GM23338 (cell line): ENCODE measurements at places on chromosomes 11 and 22. TPM values are rescaled to one million over a fixed set of nuclear protein-coding genes. Genes with fewer than 3 reads are reported as not detected.
A peak's percentile ranks its signal among the peaks of the same experiment; 100 is the strongest.

DNA sequence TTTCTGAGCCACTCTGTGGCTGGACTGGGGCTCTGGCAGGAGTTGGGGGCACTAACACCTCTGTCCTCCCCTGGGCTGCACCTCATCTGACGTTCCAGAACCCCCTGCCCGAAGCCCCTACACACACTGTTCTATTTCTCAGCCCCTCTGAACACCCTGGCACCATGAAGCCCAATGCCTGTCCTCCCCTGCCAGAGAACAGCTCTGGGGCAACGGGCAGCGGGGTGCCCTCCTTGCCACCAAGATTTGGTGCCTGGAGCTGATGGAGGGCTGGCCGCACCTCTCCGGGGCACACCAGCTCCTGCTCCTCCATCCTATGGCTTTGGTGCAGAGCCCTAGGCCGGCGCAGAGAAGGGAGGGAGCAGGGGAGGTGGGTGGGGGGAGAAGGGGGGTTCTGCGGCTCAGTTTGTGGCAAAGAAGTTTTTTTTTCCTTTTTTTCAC is 16.3 kb downstream of the DUSP8 start:
- DNase-seq: no peak

GRCh38 chr11:92397221-92397755 is 172.7 kb downstream of the FAT3 start:
- peak; percentile 67 for DNase-seq

DNA sequence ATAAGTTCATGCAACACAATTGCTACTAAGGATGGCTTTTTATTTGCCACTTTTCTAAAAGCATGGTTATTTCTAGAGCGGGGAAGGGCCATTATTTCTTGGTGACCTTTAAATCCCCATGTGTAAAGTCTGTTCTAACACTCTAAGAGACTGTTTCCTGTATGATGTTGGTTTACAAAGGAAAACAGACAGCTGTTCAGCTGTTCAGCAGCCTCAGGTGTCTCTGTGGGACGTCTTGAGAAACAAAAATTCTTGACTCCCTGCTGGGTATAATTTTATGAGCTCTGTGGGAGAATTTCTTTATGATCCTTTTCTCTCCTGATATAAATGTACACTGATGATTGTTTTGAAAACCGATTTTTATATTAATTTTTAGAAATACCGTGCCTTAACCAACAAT is 13.9 kb downstream of the MUC15 start:
- no peak for DNase-seq

DNA sequence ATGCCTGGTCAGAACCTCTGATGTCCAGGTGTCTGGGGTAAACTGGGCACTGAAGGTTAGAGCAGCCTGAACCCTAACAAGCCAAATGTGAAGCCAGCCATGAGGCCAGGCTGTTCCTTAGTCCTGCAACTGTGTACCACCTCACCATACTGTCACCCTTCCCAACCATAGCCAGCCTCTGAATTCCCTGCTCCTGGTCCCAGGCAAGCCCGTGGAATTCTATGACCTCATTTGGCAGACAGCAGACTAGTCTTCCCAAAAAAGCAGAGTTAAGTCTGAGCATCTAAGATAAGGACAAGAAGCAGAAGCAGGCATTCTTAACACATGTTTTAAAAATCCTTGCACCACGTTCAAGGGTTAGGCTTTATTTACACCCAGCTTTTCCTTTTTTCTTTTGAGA is 134.8 kb downstream of the C11orf58 start:
- no peak for DNase-seq

GRCh38 chr11:59030037-59030436 is 56.1 kb upstream of the GLYATL1B start:
- no peak for DNase-seq

DNA sequence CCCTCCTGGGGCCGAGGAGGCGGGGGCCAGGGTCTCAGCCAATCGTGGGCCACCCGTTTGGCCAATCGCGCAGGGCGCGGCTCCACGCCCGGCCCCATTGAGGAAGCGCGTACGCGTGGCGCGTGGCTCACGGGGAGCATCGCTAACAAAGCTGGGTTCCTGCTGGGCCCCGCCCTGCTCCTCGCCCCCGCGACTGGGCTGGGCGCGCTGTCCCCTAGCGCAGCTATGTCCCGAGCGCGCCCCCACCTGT is 614 bp upstream of the ASCL2 start:
- peak; percentile 53 for DNase-seq

GRCh38 chr11:134558258-134558835 is 146.3 kb upstream of the B3GAT1 start:
- no peak for DNase-seq

DNA sequence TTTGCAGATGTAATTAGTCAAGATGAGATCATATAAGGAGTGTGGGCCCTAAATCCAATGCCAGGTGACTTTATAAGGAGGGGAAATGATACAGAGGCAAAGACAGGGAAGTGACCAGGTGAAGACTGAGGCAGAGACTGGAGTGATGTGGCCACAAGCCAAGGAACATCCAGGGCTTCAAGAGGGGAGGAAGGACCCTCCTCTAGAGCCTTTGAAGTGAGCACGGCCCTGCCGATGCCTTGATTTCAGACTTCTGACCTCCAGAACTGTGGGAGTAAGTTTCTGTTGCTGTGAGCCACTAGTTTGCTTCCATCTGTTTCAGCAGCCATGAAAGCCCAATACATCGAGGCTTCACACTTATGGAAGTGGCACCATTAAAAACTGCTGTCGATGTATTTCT is 78.7 kb downstream of the SHANK2 start:
- no peak for DNase-seq

GRCh38 chr22:32574411-32574810 is 99.8 kb downstream of the FBXO7 start:
- DNase-seq: no peak

DNA sequence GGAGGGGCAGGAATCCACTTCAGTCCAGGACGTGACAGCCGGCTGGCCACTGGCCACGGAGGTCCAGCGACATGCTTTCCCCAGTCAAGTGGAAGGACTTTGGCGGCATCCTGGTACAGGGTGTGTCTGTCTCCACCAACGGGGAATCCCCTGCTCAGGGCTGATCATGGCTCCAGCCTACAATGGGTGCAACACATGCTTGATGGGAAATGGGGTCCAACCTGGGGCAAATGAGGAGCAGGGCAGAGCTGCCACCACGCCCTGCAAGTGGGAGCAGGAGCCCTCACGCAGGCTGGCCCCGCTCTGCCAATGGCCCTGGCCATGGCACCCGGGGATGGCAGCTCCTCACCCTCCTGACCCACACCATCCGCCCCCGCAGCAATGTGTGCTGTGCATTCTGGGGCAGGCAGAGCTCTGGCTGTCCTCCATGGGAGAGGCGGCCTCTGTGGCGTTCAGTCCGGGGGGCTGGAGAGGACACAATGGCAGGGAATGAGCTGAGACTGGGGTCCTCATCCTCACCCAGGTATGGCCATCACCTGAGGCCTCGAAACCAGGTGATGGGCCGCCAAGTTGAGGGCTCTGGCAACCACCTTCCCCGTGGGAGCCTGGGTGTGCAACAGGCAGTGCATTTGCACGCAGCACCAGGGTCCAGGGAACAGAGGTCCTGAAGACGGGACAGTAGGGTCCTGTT is 5.8 kb upstream of the SEPTIN5 start:
- DNase-seq: no peak

DNA sequence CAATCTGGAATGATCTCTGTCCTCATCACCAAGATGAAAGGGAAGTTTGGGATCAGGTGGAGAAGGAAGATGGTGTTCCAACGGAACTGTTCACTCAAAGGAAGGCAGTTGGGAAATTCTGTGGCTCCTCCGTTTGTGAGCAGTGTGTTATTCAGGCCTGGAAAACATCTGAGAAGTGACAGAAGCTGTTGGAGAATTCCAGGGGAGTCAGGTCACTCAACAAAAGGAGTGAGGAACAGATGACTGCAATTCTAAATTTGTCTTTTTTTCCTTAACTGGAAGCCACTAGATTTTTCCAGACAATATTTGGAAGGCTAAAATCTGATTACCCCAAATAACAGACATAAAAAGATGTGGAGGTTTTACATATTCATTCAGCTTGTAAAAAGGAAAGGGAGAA is 107.8 kb downstream of the CD44 start:
- DNase-seq: no peak

DNA sequence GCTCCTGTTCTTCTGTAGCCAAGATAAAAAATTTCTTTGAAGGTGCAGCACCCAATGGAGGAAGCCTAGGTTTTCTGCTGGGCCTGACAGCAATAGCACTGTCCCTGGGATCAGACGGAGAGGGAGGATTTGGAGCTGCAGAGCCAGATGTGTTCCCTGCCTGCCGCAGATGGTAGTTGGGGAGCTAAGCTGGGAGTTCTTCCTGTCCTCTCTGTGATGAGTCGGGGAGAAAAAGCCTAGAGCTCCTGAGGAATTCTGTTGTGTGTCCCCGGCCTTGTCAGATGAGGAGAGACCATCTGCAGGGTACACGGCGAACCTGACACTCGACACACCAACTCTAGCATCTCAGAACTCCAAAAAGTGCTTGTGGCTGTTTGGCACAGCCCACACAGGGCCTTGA is 103.8 kb upstream of the CRYBB3 start:
- no peak for DNase-seq

DNA sequence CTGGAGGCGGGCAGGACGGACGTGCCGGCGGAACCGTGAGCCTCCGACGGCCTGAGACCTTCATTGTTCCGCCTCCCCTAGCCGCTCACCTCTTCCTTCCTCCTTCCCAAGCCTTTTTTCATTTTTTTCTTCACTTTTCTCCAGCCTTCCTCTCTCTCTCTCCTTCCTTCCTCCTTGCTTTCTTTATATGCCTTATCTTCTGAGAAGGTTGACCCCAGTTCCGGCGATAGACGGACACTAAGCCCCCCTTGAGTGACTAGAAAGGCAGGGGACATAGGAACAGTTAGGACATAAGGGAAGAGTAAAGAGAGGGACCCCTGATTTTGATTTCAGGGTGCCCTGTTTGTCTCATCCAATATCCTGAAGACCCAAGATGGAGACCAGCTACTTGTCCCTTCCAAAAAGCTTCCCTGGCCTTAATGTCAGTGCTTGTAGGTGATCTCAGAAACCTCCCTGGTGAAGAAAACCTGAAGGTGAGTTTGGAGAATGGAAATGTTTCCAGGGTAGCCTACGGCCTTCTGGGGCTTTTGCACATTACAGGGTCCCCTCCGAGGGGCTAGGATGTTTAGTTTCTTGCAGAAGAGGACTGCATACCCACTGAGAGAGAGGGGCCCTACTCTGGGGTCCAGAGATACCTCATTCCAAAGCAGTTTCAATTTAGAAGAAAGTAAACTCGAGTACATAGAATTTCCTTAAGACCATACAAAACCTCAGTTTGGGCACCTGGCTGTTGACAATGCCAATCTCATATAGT is 3.5 kb downstream of the ADM start:
- no peak for DNase-seq

DNA sequence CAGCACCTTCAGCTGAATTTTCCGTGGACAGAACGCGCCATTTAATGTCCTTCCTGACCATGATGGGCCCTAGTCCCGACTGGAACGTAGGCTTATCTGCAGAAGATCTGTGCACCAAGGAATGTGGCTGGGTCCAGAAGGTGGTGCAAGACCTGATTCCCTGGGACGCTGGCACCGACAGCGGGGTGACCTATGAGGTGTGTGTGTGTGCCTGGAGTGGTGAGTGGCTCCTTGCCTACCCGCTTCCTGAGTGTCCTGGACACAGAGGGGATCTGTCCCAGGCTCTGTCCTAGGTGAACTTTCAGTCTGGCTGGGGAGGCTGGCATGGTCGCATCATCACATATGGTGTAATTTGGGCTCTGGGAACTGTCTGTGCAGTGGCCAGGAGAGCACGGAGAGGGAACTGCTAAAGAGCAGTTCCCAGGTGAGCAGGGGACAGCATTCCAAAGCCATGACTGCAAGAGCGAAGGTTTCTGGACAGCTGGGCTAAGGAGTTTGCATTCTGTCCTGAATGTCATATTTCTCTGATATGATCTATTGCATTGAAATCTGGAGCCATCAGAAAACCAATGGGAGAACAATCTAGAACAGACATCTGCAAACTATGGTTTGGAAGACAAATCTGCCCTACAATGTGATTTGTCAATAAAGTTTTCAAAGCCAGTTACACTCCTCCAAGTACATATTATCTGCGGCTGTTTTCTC is 104.3 kb downstream of the RRAS2 start:
- no peak for DNase-seq

- no peak for DNase-seq
Observed at GRCh38 chr22:43841742-43842141, 20.6 kb downstream of the SULT4A1 start.

- no peak for DNase-seq
Observed at GRCh38 chr11:6354651-6355485, 34.6 kb upstream of the CAVIN3 start.

- DNase-seq: peak; percentile 57
Observed at GRCh38 chr22:50473088-50473487, 1.7 kb downstream of the SBF1 start.

DNA sequence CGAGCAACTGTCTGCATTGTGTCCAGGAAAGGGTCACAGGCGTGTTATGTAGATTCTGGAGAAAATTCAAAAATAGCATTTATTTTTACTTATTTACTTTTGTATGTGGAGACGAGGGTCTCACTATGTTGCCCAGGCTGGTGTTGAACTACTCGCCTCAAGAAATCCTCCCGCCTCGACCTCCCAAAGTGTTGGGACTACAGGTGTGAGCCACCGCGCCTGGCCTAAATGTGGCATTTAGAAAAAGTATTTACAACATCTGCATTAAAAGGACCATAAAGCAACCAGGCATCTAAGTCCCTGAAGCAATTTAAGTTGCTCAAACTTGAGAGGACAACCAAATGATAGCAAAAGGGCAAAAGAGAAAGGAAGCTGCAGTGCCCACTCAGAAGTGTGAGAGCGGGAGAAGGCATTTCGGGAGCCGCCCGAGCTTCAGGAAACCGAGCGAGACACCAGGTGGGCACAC is 595 bp downstream of the TRIM66 start:
- no peak for DNase-seq

GRCh38 chr11:2531987-2532703 is 87.3 kb downstream of the KCNQ1 start:
- no peak for DNase-seq

DNA sequence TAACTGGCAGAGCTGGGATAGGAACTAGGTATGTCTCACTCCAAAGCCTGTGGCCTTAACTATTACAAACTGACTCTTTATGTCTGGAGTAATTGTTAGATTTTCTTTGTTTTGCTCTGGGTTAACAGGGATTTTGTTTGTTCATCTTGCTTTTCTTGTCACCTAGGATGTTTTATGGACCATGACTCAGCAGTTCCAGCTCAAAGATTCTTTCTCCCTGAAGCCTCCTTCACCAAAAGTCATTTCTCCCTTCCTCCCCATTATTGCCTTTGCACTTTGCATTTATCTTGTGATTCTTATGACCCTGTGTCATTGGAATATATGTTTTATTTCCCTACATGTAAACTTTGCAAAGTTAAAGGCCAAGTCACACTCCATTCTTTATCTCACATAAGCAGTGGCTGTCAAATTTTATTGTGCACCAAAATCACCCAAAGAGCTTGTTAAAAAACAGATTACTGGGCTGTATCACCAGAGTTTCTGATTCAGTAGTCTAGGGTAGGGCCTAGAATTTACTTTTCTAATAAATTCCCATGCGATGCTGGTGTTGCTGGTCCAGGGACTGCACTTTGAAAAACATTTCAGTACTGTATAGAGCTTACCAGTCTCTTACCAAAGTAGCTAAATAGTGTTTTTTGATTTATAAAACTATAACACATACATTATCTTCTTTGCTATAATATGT is 327.7 kb downstream of the DLG2 start:
- DNase-seq: peak; percentile 12

GRCh38 chr11:67776852-67777520 is 102.6 kb upstream of the ALDH3B2 start:
- no peak for DNase-seq

The IGLL1 gene
- polyA plus RNA-seq: not detected in 2 replicates

The SMTNL1 gene
- 0.14 and 0.70 TPM in 2 replicates for polyA plus RNA-seq

The ANO5 gene
- polyA plus RNA-seq: 1.7 and 1.8 TPM in 2 replicates

The DCDC1 gene
- 0.21 and 0.58 TPM in 2 replicates for polyA plus RNA-seq

The FADD gene
- 19.6 and 19.7 TPM in 2 replicates for polyA plus RNA-seq

The FAM111B gene
- 28.2 and 40.7 TPM in 2 replicates for polyA plus RNA-seq
